ENCODE measurements at places on chromosomes 2 and 18.

GRCh38 chr2:183059561-183059960 lies 19.0 kb upstream of the DUSP19 start:
- no peak for DNase-seq

- no peak for DNase-seq
Observed at GRCh38 chr18:68234131-68234530, 480.8 kb downstream of the TMX3 start.

- no peak for DNase-seq
Observed at GRCh38 chr2:203282101-203282500, 43.3 kb downstream of the CYP20A1 start.

DNA sequence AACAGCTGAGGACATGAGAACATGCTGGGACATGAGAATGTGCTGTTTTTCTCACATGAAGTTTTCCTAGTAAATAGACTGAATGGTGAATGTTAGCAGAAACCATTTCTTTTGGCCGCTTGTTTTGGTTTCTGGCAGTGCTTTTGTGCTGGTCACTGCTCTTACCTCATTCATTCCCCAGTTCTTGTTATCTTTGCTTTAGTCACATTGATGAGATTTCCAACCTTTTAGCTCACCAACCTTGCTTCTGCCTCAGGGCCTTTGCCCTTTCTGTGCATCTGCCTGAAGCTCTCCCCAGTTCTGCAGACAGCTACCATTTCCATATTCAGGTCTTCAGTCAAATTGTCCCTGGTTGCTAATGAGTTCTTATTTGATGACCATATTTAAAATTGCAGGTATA lies 91.6 kb downstream of the PTPRM start:
- DNase-seq: no peak

GRCh38 chr2:40507432-40507831 lies 55.5 kb upstream of the SLC8A1 start:
- no peak for DNase-seq

DNA sequence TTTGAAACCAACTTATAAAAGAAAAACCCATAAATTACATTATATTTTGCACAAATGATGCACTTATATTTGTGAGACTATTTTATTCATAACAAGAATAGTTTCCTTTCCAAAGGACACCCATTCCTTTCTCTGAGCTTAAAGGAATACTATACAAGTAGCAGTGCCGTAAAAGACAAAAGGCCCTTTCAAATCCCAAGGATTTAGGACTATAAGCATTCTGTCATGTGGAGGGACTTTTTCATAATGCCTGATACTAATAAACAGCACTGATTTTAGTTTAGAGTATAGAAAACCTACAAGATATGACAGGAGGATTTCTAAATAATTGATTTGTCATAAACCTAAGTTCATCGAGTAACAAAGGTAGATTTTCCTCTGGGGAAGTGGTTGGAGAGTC lies 1134.2 kb upstream of the ZEB2 start:
- no peak for DNase-seq

DNA sequence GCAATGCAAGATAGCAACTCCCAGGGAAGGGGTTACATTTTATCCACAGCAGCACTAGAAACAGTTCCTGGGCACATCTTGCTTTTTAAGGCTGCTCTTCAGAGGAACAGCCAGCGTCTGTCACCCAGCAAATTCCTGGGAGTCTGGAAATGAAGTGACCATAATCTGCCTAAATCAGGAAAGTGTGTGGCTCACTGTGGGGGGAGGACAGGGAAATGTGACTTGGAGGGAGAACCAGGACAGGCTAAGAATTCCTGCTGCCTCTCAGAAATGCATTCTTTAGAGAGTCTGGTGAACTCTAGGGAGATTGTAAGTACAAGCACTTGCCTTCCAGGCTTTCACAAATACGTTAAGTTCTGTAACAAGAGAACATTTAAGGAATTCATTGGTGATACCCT lies 364.3 kb upstream of the SPHKAP start:
- no peak for DNase-seq

GRCh38 chr2:211361383-211361782 lies 805.0 kb downstream of the CPS1 start:
- DNase-seq: no peak

GRCh38 chr18:60188958-60189357 lies 183.6 kb downstream of the MC4R start:
- no peak for DNase-seq

DNA sequence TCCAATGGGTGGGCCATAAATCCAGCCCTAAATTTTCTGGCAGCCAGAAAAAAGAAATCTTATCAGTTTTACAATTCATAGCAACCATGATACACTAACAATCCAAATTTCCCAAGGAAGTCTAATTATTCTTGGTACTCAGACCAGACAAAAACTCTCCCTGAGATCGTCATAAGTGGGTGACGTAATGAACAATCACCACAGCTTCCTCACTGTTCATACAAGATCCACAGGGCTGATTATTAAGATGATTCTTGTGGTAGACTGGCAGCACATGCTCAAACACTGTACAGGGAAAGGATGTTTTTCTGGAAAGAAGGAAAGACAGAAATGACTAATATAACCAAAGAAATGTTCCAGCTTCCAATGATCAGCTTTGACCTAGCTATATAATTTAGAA lies 178.3 kb upstream of the CRIM1 start:
- no peak for DNase-seq

DNA sequence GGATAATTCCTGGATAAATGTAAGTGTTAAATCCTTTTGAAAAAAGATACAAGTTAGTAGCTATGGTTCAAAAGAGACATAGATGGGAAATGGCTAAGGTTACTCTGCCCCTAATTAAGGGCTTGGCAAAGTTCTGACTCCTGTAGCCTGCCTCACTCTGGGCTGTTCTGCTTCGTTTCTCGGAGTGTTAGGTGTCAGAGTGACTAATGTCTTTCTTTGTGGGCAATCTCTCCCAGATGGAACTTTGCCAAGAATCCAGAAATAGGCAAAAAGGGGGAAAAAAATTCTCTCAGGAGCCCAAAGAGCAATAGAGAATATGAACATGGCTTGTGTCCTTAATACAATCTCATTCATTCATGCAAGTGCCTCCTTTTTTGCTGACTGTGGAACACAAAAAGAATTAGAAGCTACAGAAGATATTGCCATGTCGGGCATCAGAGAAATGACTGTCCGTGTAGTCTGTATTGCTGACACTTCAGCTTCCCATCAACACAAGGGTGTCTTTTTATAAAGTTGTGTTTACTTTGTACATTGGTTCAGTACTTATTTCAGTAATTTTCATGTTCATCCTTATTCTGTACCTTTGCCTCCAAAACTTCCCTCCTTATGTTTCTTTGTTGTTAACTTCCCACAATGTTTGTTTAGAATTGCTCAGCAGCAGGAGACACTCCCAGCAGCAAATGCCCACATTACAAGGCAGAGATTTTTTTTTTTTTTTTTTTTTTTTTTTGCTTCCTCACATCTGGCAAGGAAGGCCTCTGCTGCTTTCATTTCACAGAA lies 134.0 kb downstream of the FTCDNL1 start:
- no peak for DNase-seq

DNA sequence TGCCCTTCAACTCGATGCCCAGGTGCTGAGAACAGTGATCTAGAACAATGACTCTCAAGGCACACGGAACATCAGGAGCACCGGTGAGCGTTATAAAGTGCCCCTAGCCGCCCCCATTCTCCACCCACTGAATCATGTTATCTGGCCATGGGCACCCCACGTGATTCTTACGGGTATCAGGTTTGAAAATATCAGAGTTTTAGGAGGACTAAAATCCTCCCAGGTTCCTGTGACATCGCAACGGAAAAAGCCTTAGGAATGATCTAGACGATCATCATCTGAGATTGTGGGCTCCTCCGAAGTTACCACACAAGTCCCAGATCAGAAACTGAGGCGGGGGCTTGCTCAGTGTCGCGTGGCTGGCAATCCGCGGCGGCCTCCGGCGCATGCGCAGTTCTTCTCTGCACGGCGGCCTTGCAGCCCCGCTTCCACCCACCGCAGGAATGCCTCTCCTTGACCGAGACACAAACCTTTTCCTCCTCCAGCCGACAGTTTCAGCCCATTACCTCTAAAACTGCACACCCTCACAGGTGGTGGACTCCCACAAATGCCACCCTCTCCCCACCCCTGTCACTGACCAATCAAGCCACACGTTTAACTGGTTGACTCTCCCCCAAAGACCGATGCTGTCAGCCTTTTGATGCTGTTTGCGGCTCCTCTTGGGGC lies 5.8 kb upstream of the MRPL33 start:
- peak; percentile 40 for DNase-seq

- no peak for DNase-seq
Observed at GRCh38 chr18:27662949-27663348, 477.8 kb upstream of the CHST9 start.

DNA sequence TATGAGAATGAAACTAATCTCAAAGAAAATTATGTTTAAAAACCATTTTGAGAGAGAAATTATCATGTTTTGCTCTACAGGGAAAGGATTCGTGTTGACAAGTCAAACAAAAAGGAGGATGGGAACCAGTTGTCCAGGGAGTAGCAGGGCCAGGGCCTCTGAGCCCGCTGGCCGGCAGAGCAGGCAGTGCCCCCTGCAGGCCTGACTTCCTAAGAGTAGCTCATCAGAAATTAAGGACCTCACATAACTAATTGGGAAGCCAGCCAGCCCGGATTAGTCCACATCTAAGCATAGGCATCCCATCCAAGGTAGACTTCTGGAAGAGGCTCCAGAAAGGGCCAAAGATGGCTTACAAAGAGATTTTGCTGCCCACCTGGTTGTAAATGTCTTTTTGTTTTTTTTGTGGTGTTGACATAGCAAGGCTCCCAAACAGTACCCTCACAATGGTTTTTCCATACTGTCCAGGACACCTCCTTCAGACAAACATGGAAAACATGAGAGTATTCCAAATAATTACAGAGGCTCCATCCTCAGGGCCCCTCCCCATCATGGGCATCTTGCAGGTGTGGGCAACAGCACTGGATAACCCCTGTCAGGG lies 241.2 kb upstream of the TANK start:
- DNase-seq: peak; percentile 5

- no peak for DNase-seq
Observed at GRCh38 chr18:10168477-10168876, 254.7 kb downstream of the VAPA start.

- DNase-seq: no peak
Observed at GRCh38 chr18:12154361-12154760, 60.7 kb downstream of the ANKRD62 start.

GRCh38 chr2:99618579-99619097 lies 128.8 kb upstream of the REV1 start:
- no peak for DNase-seq

- DNase-seq: no peak
Observed at GRCh38 chr18:78645216-78645615, 334.4 kb upstream of the SALL3 start.

DNA sequence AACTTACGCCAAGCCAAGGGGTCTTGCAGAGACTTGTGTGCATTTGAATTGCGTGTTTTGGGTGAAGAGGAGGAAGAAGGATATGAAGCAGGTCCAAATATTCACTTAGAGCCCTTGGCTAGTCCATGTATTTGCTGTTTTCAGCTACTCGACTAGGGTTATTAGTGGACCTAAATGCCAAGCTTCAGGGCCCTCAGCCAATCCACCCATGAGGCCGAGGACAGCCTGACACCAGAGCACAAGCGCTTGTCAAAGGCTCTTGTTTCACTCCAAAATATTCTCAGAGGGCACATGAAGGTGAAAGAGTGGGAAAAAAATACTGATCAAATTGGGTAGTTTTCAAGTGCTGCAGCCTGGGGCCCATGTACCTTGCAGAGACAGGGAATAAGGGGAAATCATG lies 174.8 kb upstream of the ACAA2 start:
- DNase-seq: no peak

DNA sequence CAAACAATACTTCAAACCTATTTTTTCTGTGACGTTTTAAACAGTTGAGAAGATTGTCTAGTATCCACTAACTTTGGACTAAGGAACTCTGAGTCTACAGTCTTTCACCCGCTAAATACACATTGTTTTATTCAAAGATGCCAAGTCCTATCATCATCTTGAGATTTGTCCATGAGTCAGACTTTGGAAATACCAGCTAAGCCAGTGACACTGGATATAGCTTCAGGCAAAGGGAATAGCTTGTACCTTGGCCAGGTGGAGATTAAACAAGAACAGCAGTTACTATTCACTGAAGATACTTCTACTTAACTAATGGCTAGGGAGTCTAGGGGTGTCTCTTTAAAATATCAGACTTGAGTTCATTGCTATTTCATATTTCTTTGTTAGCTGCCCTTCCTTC lies 137.5 kb downstream of the COMMD1 start:
- no peak for DNase-seq
